ENCODE measurements at places on chromosomes 7 and 10.
A peak's percentile ranks its signal among the peaks of the same experiment; 100 is the strongest.

- no peak for DNase-seq
These were observed 37.3 kb downstream of the ZNF777 start for GRCh38 chr7:149423449-149424110.

- no peak for DNase-seq
These were observed 103.2 kb downstream of the MAD1L1 start for GRCh38 chr7:2129323-2130095.

- DNase-seq = peak; percentile 35
These were observed 17.5 kb downstream of the RASGEF1A start for GRCh38 chr10:43249151-43249961.

DNA sequence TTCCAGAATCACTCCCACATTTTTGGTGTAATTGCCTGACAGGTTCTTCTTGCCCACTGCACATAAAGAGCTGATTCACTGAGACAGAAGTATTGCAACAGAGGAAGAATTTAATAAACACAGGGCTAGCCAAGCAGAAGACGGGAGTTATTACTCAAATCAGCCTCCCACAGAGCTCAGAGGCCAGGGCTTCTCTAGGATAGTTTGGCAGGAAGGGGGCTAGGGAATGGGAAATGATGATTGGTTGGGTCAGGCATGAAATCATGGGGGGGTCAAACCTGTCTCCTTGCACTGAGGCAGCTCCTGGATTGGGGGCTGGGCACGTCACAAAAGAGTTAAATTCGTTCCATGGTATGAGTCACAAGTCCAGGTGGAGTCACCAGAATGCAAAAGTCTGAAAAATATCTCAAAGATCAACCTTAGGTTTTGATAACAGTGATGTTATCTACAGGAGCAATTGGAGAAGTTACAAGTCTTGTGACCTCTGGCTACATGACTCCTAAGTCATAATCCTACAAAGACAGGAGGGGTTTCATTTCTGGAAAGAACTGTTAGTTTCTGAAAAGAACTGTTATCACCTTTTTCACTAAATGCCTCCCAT is 30.2 kb upstream of the ERCC6 start:
- DNase-seq = no peak

- no peak for DNase-seq
These were observed 108.2 kb upstream of the FAM13C start for GRCh38 chr10:59470570-59470969.

- DNase-seq = no peak
These were observed 48.5 kb downstream of the GNAT3 start for GRCh38 chr7:80463272-80463920.

DNA sequence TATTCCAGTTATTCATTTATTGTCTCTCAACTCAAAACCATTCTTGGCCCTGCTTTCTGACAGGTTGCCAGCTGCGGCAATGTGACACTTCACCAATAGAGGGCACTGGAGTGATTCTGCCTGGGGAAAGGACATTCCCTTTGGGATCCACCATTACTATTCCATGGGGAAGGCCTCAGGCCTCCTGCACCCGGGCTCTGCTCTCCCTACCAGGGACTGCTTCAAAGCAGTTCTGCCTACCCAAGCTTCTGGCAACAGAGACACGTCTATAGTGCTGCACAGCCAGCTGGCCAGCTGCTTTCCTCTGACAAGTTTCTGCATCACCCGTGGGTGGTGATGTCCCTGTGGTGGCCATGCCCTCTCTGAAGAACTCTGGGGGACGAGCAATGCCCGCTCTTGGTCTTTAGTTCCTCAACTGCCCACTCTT is 163.8 kb downstream of the ELMO1 start:
- peak; percentile 68 for DNase-seq

DNA sequence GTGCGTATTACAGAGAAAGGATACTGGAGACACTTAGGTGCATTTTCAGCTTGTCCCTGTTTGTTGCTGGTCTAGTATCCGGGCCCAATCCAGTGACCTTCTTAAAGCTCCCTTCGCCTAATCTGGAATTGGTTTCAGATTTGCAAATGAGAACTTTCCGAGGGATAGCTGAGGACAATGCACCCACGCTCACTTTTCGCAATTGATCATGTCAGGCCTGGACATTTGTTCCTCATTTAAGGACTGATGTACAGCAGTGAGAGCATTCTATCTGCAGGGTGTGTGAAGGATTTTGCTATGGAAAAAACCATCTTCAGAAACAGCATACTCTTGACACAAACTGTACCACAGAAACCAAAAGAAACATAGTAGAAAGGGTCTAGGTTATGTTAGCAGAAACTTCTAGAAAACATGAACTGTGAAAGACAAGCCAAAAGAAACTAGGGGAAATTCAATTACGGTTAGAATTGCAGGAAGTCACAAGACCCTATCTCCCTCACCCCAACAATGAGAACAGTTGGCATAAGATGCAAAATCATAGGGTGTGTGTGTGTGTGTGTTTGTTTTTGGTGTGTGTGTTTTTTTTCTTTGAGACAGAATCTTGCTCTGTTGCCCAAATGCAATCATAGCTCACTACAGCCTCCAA is 331.1 kb downstream of the CALN1 start:
- DNase-seq = no peak

DNA sequence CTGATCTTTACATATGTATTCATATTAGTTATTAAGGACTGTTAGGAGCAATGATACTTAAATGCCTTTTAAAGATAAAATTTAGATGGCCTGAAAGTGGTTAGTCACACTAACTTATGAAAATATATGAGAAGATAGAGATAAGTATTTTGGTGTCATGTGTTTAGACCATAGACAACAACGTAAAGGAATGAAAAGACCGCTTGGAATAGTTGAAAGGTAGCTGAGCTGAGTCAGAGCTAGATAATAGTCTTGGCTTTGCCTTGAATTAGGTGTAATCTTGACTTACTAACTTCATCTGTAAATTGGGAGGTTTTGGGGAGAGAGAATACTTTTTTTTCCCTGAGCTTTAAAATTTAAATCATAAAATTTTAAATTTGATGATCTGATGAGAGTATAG is 127.0 kb downstream of the LYZL1 start:
- no peak for DNase-seq

GRCh38 chr7:148772297-148773089 is 73.8 kb downstream of the CUL1 start:
- DNase-seq = no peak

Measured in Peyer's patch (tissue), 4 donors.